ENCODE measurements at places on chromosomes 2 and 18.

DNA sequence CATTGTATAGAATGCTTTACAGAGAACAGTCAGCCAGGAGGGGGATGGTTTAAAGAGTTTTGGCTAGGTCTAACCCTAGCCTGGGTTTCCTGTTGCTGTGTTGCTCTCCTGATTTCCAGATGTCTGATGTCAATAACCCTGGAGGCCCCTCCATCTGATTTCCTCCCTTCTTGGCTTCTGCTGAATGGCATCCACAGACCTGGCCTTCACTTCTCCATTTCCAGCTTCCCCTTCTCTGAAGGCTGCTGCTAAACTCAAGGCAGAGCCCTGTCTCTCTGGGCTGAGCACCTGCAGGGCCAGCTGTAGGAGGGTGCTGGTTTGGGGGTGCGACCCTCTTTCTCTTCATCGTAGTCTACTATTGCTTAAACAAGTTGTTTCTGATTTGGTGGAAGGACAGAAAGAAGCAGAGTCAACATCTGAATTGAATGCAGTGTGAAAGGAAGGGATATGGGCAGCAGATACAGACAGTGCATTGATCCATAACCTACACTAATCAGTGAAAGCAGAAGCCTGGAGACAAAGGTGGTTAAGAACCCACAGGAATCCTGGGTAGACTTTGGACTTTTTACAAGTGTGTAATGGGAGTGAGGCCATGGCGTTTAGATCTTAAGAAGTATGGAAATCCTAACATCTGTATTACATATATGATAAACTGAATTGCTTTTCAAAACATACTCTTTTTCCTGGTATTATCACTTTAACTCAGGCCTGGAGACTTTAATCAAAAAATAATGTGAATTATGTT, 153.6 kb downstream of the HRH4 start:
- peak; percentile 4 for DNase-seq

DNA sequence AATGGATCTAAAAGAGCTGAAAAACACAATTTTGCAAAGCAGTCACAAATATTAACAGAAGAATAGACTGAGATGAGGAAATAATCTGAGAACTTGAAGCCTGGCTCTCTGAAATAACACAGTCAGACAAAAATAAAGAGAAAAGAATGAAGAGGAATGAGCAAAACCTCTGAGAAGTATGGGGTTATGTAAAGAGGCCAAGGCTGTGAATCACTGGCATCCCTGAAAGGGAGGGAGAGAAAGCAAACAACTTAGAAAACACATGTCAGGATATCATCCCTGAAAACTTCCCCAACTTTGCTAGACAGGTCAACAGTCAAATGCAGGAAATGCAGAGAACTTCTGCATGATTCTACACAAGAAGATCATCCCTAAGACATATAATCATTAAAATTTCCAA, 73.5 kb upstream of the LHCGR start:
- no peak for DNase-seq

GRCh38 chr2:44969936-44970335, 28.4 kb downstream of the SIX3 start:
- DNase-seq: no peak

GRCh38 chr18:69956057-69956456, 8.4 kb upstream of the CD226 start:
- no peak for DNase-seq

DNA sequence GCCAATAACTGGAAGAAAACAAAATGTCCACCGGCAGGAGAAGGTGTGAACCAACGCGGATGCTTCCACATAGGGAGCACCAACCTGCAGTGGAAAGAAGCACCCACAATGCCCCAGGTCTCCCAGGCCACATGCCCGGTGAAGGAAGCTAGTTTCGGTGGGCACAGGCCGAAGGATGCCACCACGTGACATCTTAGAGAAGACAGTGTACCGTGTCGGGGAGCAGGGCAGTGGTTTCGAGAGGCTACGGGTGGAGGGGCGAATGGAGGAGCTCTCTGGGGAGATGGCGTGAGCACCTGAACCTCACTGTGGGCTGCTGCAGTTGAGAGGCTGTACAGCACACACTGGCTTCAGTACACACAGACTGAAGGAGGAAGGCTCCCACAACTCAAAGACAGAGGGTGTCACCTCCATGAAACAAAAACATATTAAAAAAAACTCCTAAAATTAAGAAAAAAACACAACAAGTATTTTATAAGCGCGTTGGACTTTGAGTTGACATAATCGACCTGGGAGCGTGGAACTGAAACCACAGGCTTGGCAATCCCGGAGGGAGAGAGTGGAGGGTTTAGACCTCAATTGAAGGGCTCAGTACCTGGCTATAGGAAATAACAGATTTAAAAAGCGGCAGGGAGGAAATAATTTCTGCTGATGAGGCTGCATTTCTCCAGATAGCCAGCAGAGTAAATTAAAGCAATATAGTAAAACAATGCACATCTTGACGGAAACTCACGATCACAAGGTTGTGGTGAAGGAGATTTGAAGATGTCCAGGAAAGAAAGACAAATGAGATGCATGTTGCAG, 160.1 kb downstream of the RTP5 start:
- no peak for DNase-seq

GRCh38 chr2:222169346-222169745, 129.5 kb downstream of the PAX3 start:
- DNase-seq: no peak

DNA sequence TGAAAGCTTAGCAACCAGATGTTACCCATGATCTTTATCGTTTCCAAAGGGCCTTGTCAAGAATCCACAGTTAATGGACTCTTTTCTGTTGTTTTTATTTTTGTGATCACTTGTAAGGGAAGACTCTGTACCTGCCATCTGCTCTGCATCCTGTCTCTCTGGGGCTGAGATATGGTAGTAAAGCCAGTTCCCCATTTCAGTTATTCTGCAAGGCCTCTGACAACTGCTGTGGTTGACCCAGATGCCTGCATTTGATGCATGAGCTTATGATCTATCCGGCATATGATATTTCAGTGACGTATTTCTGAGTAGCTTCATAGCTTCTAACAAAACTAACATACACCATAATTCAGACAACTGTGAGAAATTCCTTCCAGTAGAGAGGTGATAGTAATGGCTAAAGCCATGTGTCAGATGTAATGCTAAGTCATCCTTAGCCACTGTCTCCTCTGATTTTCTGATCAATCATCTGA, 105.1 kb downstream of the TPO start:
- DNase-seq: no peak

GRCh38 chr2:121075641-121076497, 209.1 kb downstream of the TFCP2L1 start:
- DNase-seq: no peak

- DNase-seq: no peak
These were observed 50.9 kb upstream of the CD226 start for GRCh38 chr18:69998523-69998987.

- DNase-seq: no peak
These were observed 1.6 kb downstream of the PDCD1 start for GRCh38 chr2:241857041-241857541.

DNA sequence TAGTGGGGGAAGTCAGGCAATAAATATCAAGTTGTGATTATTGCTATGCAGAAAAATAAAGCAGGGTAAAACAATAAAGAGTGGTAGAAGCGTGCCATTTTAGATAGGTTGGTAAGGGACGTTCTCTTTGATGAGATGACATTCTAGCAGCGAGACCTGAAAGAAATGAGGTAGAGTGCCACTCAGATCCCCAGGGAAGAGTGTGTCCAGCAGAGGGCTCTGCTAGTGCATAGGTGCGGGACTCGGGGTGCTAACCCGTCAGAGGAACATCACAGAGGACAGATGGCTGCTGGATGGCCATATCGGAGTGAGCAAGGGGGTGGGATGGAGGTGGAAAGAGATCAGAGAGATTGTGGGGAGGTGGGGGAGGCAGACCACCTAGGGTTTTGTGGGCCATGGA, 16.3 kb upstream of the GTF2A1L start:
- DNase-seq: peak; percentile 6

DNA sequence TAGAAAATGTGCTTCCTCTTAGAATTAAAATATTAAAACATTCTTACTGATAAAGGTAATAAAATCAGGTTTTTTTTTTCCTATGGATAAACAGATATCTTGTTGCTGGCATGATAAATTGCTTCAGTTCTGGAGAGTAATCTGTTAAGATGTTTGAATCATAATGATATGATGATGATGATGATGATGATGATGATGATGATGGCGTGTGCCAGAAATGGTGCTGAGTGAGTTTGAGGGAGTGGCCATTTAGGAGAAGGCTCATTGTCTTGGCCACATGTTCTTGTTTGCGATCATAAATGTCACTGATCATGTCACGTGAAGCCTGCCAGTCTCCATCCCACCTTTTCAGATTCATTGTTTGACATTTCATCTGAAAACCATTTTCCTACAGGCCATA, 35.0 kb downstream of the ADAM23 start:
- no peak for DNase-seq

GRCh38 chr2:5696404-5696944, 4.3 kb downstream of the SOX11 start:
- no peak for DNase-seq

GRCh38 chr2:228367356-228367755, 185.9 kb upstream of the SPHKAP start:
- no peak for DNase-seq

DNA sequence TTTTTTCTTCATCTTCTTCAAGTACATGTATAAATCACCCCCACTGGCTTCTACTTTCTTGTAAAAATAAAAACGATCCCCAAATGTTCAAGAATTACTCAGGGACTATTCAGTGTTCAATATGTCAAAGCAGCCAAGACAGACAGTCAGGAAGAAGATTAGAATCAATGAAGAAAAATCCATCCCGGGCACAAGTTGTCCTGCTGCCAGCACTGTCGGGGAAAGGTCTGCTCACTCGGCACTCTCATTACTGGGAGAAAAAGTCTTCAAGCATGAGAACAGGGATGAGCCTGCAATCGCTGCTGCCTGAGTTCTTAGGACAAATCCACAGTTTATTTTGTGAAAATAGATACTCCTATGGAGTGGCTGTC, 482.8 kb upstream of the KLHL29 start:
- DNase-seq: no peak

GRCh38 chr2:96503637-96504243, 1.4 kb downstream of the NEURL3 start:
- DNase-seq: no peak

- no peak for DNase-seq
These were observed 78.4 kb upstream of the FANCL start for GRCh38 chr2:58319481-58319880.

GRCh38 chr2:218216336-218216673, 684 bp upstream of the ARPC2 start:
- DNase-seq: no peak

- no peak for DNase-seq
These were observed 36.6 kb upstream of the IKZF2 start for GRCh38 chr2:213187833-213188532.

DNA sequence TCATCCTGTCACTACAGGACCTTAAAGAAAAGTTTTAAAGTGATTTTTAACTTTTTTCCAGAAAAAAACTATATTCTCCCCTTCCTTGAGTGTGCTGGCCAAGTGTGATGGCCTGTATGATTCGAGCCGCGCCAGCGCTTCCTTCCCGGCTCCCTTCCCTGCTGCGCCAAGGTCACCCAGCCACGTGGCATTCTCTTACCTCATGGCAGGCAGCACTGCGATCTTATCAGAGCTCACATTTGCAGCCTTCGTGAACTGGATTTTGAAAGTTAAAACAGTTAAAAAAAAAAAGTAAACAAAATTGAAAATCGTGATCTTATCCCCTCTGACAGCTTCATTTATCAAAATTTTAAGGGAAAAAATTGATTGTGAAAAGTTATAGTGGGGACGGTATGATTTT, 279.8 kb downstream of the PTGR3 start:
- DNase-seq: no peak

DNA sequence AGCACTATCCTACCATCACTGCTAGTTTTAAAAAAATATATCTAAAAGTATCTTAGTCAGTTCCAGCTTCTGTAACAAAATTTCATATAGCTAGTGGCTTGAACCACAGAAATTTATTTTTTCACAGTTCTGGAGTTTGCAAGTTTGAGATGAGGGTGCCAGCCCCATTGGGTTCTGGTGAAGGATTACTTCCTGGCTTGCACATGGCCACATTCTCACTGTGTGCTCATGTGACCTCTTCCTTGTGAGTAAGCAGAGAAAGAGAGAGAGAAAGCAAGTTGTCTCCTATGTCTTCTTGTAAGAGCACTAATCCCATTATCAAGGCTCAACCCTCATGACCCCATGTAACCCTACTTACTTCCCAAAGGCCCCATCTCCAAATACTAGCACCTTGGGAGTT, 158.9 kb downstream of the DOK6 start:
- DNase-seq: no peak

DNA sequence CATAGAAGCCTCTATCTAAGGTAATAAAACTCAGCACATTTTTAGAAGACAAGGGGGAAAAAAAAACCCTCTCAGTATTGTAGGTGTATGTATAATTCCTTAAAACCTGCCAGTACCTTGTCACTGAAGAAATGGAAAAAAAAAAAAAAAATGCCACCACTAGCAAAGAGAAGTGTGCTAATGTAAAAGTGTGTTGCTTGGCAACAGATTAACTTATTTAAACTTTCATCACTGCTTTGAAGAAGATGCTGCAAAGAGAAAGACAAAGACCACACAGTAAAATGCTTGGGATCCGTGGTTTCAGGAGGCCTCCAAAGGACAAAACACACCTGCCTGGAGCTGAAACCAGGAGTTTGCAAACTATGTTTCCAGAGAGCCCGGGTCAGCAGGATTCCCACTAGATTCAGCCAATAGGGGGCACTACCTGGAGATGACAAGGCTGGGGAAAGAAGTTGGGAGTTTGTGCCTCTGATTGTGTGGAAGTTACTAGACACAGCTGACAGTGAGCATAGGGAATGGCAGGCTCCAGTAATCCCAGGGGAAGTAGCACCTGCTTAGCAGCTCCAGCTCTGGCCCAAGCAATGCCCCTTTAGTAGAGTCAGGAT, 169.1 kb upstream of the TRIB2 start:
- no peak for DNase-seq

- no peak for DNase-seq
These were observed 694.9 kb upstream of the KLHL29 start for GRCh38 chr2:22690096-22690495.

GRCh38 chr2:52113338-52113737, 1081.4 kb upstream of the NRXN1 start:
- DNase-seq: no peak

DNA sequence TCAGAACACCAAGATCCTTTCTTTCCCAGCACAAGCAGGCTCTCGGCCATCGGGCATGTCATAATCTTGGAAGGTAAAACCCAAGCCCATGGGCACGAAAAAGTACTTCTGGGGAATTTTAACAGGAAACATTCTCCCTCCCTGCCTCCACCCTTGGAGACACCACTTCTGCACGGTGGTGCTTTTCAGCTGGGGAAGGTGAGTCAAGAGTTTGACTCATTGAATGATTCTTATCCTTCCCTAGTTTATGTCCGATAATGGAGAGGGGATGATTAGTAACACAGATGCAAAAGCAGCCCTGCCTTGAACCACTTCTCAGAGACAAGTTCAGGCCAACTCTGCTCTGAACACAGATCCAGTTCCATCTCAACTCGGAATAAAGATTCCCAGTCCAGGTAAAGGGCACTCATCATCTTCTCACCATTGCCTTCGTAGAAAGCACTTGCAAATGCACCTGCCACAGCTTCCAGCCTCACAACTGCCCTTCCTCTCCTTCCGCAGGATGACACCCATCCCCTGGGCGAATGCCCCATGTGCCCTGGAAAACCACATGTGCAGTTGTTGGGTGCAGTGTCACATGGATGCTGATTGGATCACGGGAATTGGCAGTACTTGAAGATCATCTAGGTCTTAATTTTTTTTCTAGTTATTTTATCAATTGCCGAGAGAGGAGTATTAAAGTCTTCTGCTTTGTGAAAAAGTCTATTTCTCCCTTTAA, 136.2 kb downstream of the PXDN start:
- DNase-seq: no peak

All from suppressor macrophage treated with lipopolysaccharide for 1 hour (primary cell).